ENCODE measurements at places on chromosomes 4 and X. TPM values are rescaled to one million over a fixed set of nuclear protein-coding genes. Genes with fewer than 3 reads are reported as not detected.
A peak's percentile ranks its signal among the peaks of the same experiment; 100 is the strongest.

The CLNK gene
- total RNA-seq: 0.10 TPM

The SSX3 gene
- total RNA-seq: not detected

- peak; percentile 50 for DNase-seq
Observed at GRCh38 chr4:77044461-77045150, 31.2 kb downstream of the CCNI start.

GRCh38 chrX:13658602-13659001, 5.7 kb downstream of the TCEANC start:
- peak; percentile 30 for DNase-seq

- DNase-seq: no peak
Observed at GRCh38 chrX:145475725-145476124, 228.4 kb downstream of the SPANXN1 start.

- DNase-seq: no peak
Observed at GRCh38 chr4:142348613-142349021, 497.5 kb downstream of the INPP4B start.

DNA sequence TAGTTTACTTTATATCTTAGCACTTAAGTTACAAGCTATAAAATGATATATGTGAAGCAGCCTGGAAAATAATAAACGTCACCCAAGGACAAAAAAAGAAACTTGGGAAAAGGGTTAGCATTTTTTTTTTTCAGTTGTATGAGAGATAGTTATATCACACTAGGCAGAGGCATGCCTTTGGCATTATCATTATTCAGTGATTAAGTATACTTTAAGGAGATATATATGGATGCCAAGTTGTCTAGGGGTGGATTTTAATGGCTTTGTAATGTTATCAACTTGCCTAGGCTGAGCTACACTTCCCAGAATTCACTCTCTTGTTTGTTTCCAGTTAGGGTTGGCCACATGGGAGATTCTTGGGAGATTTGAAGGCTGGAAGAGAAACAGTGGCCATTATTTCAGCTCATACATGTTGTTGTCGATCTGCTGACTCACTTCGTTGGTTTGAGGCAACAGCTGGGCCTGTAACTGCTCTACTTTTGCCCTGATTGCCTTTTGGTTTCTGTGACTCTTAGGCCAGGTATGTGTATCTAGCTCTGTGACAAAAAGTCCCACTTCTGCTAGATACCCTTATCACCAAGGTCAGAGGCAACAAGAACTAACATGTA, 11.5 kb upstream of the SRPX start:
- DNase-seq: peak; percentile 1

Data from skin of body (tissue), 3 donors.